Activated T-cell treated with anti-CD3 and anti-CD28 coated beads, Interleukin-2, amount 50 U/mL, for 72 hours (primary cell): ENCODE measurements at places on chromosomes 12 and 14. TPM values are rescaled to one million over a fixed set of nuclear protein-coding genes. Genes with fewer than 3 reads are reported as not detected.

AMHR2 gene
- not detected for total RNA-seq

BHLHE41 gene
- total RNA-seq = not detected

ARG2 gene
- 12.1 TPM for total RNA-seq

ATP6V1D gene
- 24.5 TPM for total RNA-seq

RNF34 gene
- total RNA-seq = 99.0 TPM

NXPH4 gene
- 2.3 TPM for total RNA-seq

EEA1 gene
- 17.6 TPM for total RNA-seq

TRPV4 gene
- total RNA-seq = not detected

TMPRSS12 gene
- not detected for total RNA-seq

CLBA1 gene
- 0.79 TPM for total RNA-seq

HOXC10 gene
- not detected for total RNA-seq

PPP4R3A gene
- 147 TPM for total RNA-seq

CD163L1 gene
- not detected for total RNA-seq

ERGIC2 gene
- 73.1 TPM for total RNA-seq

ZNF891 gene
- 2.2 TPM for total RNA-seq

USP15 gene
- total RNA-seq = 94.0 TPM

GNB3 gene
- total RNA-seq = 1.3 TPM

KRT78 gene
- not detected for total RNA-seq

RAD9B gene
- 2.3 TPM for total RNA-seq

KRT77 gene
- total RNA-seq = not detected

SOX5 gene
- total RNA-seq = 2.5 TPM

CGRRF1 gene
- 21.4 TPM for total RNA-seq

NAV3 gene
- total RNA-seq = not detected

PLEKHA5 gene
- 4.6 TPM for total RNA-seq

SMIM41 gene
- not detected for total RNA-seq

TMTC2 gene
- 4.7 TPM for total RNA-seq

P2RX2 gene
- total RNA-seq = not detected
